ENCODE measurements at places on chromosomes 1 and 21.

DNA sequence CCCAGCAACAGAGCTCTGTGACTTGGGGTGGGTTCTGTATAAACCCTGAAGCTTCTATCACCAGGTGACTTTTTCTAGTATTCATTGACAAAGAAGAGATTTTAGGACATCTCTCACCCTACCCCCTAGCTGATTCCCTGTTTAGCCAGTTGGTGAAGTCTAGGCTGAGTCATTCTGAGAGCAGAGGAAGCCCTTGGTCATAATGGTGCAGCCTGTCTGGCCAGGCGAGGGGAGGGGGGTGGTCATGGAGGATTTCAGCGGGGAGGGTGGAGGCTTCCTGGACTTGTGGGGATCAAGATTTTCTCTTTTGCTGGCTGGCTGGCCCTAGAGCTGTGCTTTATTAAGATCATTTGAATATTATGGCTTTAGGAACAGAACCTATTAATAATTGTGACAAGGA, 262.6 kb downstream of the CAMTA1 start:
- DNase-seq = no peak

DNA sequence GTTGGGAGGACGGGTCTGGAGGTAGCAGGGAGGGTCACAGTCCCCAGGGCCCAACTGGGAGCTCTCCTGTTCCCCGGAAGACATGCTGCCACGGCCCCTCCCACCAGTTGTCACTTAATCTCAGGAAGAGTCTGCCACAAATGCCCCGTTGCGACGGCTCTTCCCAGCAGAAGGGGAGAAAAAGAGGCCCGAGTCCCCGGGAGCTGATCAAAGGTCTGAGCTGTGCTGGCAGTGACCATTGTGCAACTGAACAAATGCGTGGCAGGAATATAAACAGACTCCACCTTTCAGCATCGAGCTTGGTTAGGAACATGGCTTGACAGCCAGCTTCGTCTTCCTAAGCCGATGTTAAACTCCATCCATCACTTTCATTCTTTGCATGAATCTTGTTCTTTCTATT, 27.8 kb upstream of the ZBTB21 start:
- DNase-seq = no peak

- no peak for DNase-seq
Measured at GRCh38 chr21:27715131-27715530, 748.2 kb upstream of the ADAMTS5 start.

GRCh38 chr1:228178737-228179684, 13.4 kb downstream of the IBA57 start:
- DNase-seq = no peak

- no peak for DNase-seq
Measured at GRCh38 chr1:189874715-189875435, 602.8 kb downstream of the BRINP3 start.

DNA sequence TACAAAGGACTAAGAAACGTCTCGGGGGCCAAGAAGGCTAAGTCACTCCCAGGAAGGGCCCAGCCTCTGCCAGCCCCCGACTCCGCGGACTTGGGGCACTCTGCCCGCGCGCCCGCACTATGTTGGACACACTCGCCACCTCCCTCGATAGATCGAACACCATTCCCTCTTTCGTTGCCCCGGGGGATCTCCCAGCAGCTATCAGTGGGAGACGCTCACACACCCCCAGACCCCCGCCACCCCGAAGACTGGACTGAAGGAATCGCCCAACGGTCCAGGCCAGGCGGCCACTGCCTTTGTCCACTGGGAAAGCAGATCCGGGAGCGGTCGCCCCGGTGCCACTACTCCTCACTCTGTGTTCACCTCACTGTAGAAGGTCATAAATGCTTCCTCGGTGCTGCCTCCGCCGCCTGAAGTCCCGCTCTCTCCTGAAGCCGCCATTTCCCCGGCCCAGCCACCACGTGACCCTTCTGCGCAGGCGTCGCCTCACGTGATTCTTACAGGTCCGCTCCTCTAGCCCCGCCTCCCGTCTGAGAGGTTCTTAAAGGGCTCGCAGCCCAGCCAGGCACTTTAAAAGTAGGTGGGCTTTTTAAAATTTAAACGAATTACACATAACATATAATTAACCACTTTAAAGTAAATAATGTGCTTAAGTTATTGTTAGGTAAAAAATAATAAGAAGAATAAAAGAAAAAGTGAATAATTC, at the start of gene DNAJC8:
DNAJC8 (minus strand) TSS at position 472 of the 706 bp plus-strand sequence; CDS start at position 441, 31 bp downstream.
- peak; percentile 83 for DNase-seq

- no peak for DNase-seq
Measured at GRCh38 chr1:1141244-1141910, 25.5 kb upstream of the C1orf159 start.

- no peak for DNase-seq
Measured at GRCh38 chr1:244406337-244406736, 45.4 kb downstream of the ADSS2 start.

DNA sequence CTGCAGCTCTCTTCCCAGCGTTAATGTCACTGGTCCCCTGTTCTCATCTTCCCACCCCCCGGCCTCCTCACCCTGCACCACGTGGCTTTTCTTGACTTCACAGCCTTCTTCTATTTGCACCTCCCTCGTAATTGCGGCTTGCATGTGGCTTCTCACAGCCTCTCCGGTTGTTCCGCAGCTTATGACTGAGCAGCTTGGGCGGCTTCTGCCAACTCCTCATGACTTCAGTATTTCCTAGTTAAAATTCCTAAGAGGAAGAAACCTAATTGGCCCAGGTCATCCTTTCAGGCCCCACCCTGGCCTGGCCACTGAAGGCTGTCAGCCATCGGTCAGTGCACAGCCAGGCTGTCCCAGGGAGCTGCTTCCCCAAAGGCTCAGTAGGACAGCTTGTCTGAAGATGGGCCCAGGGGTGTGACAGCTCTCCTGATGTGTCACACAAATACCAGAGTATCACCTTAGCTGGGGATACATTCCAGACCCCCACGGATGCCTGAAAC, 8.6 kb upstream of the RERE start:
- no peak for DNase-seq

- DNase-seq = no peak
Measured at GRCh38 chr1:28926629-28927265, 12.4 kb downstream of the EPB41 start.

GRCh38 chr1:61865646-61866220, 123.5 kb downstream of the PATJ start:
- no peak for DNase-seq

DNA sequence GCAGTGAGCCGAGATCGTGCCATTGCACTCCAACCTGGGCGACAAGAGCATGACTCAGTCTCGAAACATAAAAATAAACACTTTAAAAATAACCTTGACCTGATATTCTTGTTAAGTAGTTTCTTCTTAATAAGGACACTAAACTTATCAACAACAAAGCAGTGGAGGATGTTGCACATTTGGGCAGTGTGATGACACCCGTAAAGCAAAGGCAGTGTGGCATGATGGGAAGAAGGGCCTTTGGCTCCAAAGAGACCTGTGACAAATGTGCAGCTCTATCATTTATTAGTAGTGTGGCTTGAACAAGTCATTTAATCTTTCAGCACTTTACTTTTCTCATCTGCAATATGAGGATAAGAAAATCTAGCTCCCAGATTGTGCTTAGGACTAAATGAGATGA, 348.0 kb upstream of the PLD5 start:
- no peak for DNase-seq

GRCh38 chr1:213761845-213762407, 225.8 kb upstream of the PROX1 start:
- DNase-seq = no peak

DNA sequence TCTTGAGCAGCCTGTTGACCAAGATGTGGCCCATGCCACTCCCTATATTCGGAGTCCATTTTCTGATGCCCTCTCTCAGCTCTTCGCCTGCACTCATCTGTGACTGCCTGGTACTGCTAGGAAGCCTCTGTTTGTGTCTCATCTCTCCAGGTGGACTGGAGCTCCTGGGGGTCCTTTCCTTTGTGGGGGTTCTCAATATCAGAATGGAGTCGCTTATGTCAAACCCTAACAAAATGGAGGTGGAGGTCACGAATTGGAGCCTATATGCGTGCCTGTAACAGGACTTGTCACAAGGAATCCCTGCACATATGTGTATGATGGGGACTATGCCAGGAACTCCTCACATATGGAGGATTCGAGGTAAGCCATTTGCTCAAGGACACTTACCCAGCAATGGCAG, 46.7 kb upstream of the ATP5PO start:
- DNase-seq = no peak

All from activated gamma-delta T cell (primary cell).